ENCODE measurements at places on chromosomes 1 and 21.

DNA sequence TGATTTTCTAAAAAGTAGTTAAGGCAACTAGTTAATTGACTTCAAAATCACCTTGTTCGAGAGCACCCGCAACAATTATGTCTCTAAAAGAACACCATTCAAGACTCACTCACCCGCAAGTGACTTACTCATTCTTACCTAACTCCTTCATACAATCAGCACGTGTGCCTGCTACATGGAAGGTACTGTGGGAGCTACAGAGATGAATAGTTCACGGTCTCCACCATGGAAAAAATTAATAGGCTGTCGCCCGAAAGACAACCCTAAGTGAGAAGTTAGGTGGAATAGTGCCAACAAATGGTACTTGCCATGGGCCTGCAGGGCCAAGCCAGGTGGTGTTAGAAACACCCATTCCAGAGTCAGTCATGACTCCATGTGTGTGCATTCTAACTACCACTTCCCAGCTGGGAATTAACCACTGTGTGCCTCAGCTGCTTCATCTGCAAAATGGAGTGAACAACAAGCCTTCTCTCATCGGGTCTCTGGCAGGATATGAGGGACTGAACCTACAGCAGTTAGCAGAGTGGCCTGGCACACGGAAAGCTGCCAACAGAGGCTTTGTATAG lies 7.1 kb downstream of the SSBP3 start:
- no peak for DNase-seq

DNA sequence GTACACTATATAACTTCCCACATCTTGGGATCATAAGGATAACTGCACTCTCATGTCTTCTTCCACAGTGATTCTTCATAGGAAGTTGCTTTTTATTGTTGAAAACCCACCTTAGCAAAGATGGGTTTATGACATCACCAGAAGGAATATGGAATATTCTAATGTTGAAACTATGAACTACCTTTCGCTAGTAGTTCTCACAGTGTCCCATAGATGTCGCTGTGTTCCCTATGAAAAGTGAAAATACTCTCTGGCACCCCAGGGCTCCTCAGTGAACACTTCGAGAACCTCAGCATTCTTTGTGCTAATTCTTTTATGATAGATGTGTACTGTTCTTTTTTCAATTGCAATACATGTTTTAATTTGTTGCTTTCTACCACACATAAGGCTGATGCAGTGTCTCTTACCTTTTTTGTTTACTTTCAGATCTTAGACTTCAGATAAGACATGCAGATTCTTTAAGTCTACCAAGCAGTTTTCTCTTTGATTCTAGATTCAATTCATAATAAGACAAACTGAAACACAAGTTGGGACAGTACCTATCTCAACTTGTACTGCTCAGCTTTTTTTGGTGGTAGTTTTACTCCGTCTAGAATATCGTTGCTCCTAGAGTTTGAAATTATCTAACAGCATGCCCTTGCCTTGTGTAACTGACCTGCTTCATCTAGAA lies 90.8 kb downstream of the GTF2B start:
- no peak for DNase-seq

- no peak for DNase-seq
Measured at GRCh38 chr1:9347095-9347850, 54.6 kb downstream of the SPSB1 start.

DNA sequence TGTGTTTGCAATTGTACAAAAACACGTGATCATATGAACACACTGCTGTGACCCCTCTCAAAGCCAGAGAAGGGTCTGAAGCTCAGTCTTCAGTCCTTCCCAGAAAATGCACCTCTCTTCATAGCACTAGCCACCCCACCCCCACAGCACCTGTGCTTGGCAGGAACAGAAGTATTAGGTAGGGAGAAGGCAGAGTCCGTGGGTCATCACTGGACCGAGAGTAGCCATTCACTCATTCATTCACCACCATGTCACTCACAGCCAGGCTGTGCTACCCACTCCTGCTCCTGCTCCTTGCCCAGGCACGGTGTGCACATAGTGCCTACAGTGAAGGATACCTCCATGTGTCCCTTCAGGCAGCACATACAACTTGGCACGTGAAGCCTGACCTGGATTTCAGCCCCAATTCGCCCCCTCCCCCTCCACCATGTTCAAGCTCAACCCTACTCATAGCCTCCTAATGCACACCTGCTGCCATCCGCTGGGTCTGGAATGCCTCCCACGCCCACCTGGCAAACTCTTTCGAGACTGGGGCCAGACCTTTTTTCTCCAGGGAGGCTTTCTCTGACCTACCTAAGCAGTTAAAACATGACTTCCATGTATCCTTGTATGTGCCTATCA lies 81.9 kb upstream of the GALNT2 start:
- DNase-seq = no peak

DNA sequence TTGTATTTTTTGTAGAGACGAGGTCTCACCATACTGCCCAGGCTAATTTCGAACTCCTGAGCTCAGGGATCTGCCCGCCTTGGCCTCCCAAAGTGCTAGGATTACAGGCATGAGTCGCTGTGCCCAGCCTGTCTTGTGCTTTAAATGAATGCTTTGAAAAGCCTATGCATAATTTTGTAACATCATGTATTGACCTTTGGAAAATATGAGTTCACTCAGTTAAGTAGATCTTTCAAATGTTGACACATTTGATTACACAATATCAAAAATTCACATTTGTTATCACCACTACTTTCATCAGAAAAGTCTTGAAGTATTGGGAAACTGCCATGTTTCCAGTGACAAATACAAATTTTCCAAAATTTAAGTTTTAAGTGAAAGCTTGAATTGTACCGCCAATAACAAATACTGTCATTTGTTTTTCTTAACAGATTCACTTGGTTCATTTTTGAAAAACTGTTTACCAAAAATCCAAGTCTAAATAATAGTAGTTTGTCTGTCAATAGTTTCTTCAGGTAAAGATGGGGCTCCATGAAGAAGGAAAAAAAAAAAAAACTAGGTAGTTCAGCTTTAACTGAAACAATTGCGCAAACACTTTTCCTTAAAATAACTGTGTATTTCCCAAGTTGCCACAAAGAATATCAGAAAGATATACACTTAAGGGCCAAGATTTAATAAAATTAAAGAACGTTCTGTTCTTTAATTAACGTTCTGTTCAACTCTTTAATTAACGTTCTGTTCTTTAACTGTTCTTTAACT lies 233.2 kb upstream of the NR5A2 start:
- DNase-seq = no peak

GRCh38 chr1:170537798-170538503 lies 6.0 kb downstream of the GORAB start:
- DNase-seq = no peak

DNA sequence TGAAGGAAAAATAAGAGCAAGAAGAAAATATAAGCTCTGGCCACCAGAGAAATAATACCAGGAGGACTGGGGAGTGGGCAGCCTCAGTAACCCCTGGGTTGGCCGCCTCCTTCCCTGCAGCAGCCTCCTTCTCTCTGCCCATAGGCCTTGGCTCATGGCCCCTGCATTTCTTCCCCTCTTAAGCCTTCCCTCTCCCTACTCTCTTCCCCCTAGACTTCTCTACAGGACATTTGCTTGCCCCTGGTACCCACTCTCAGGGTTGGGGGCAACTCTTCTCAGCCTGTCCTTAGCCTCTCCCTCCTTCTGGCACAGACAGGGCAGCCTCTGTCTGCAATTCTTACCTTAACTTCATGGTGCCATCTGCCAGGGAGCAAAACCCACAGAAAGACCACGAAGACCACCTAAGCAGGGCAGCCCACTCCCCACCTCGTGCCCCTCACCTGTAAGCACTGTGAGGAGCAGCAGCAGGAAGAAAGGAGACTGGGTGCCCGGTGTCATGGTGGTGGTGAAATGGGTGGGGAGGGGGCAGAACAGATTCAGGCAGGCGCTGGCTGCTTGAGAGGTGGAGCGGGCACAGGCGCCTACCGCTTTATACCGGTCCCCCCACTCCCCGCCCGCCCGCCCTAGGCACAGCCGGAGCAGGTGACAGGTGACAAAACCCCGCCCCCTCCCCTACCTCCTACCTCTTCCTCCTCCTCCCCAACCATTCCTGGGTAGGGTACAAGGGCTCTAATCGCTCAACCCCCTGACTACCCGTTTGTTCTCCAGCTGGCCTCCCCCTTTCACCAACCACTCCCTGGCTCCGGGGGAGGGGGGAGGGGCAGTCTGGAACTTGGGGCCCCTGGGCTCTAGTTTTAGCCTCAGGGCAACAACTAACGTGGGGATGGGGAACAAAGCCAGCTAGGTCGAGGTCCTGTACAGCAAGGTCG lies 15.1 kb downstream of the THBS3 start:
- no peak for DNase-seq

- no peak for DNase-seq
Measured at GRCh38 chr1:6970221-6970620, 185.0 kb downstream of the CAMTA1 start.

DNA sequence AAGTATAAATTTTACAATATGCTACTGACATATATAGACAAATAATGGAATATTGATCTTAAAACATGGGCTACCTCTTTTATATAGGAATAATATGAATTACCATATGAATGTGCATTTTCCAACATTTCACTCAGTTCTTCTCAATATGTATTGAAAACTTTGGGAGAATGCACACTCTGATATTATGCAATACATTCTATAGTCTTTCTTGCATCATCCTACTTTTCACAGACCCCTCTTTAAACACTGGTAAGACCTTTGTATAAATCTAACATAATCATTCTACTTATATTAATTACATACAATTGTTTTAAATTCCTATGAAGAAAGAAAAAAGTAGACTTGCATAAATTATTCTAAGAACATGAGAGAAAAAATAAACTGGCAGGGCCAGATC lies 69.2 kb downstream of the NCAM2 start:
- no peak for DNase-seq

GRCh38 chr1:43776043-43776761 lies 68.9 kb downstream of the ST3GAL3 start:
- no peak for DNase-seq

DNA sequence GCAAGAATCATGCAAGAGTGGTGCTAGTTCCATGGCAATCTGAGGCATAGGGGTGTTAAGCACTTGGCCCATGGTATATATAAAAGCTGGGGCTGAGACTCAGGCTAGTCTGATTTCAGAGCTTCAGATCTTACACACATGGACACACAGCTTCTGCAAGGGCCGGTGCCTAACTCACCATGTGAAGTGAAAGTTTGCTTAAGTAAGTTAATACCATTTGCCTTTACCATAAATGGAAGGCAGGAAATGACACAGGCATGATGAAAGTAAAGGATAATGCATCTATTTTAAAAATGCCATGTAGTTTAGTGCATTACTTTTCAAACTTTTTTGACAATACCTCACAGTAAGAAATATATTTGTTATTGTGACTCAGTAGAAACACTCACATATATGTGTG lies 122.6 kb downstream of the KCNJ6 start:
- no peak for DNase-seq

- DNase-seq = no peak
Measured at GRCh38 chr1:16006010-16006409, 2.0 kb downstream of the SRARP start.

DNA sequence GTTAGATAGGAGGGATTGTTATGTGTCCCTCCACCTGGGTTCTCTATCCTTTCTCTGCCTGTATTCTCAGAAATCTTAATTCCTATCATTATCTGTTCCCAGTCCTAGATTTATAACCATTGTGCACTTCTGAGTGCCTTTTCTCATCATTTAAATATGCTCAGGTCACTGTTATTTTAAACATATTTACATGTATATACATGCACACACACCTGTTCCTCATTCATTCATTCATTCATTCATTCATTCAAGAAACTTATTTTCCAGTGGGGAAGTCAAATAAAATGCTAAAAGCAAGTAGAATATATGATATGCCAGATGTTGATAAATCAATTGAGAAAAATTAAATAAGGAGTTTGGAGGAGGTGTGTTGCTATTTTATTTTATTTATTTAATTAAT lies 110.3 kb downstream of the NEK7 start:
- DNase-seq = no peak

DNA sequence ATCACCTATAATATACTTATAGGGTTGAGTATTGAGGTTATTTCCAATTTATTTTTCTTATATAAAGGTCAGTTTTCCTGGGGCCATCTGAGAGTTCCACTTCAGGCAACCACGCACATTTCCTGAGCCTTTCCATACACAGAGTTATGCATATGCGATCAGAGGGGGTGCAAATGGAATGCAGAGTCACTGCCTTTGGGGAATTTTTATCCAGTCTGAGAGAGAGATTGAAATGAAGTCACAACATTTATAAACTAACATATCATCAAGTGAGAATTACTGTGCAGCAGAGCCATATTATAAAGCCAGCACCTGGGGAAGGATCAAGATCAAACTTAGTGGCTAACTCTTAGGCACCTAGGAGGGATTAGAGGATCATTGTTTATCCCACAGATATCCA lies 299.9 kb upstream of the PLXNA2 start:
- no peak for DNase-seq

- DNase-seq = no peak
Measured at GRCh38 chr1:22118291-22118992, 24.5 kb downstream of the WNT4 start.

- no peak for DNase-seq
Measured at GRCh38 chr1:87508247-87508787, 179.6 kb downstream of the LMO4 start.

- DNase-seq = no peak
Measured at GRCh38 chr21:45985471-45986315, 4.1 kb downstream of the COL6A1 start.

DNA sequence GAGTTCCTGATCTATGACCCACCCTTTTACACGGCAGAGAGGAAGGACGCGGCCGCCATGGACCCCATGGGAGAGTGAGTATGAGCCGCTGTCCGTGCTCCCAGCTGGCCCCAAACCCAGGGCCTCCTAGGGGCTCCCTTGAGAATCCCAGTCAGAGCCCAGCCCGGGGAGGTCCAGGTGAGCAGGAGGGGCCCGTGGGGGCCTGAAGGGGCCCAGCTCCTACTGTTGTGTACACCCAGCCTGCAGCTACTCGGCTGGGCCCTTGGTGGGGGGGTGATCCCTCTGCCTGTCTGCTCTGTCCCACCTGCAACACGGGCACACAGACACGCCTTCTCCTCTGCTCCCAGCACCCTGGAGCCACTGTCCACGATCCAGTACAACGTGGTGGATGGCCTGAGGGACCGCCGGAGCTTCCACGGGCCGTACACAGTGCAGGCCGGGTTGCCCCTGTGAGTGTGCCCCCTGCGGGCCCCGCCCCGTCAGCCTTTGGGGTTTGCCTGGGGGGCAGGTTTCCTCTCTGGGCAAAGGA lies 28.6 kb upstream of the LRRC3 start:
- DNase-seq = no peak

GRCh38 chr1:153490272-153491051 lies 30.0 kb upstream of the S100A7 start:
- DNase-seq = no peak

DNA sequence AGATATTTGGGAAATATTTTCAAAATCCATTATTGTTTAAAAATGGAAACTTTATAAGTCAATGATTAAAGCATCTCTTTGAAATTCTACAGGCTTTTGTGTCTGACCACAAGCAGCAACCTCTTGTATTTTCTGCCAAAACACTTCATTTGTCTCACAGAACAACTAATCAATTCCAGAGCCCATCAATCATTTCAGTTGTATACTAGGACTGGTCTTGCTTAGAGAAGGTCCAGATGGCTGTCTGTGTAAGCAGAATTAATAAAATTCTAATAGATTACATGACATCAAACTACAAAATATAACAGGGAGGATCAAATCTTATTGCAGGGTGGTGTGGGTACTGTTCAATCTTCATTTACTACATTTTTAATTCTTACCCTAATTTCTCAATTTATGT lies 76.4 kb downstream of the ACBD6 start:
- DNase-seq = no peak

- no peak for DNase-seq
Measured at GRCh38 chr1:37948166-37948565, 1.3 kb upstream of the INPP5B start.

GRCh38 chr21:43719748-43720538 lies 1.0 kb downstream of the PDXK start:
- DNase-seq = no peak

All from C1 segment of cervical spinal cord (tissue), 14 donors.